Nephron progenitor cell (in vitro differentiated cells): ENCODE measurements at places on chromosomes 6 and 20.
A peak's percentile ranks its signal among the peaks of the same experiment; 100 is the strongest.

DNA sequence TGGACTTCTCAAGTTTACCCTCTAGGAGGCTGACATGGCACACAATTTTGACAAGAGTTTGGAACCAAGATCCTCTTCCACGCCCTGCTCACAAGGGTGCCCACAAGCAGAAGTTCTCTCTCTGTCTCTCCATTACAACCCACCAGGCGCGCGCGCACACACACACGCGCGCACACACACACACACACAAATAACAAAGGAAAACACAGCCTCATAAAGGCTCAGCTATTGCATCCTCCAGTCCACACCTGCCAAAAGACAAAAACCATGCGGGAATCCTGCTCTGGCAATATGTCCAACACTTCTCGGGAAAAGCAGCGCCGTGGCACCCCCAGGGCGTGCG is 870 bp downstream of the PAK5 start:
- DNase-seq: peak; percentile 3

DNA sequence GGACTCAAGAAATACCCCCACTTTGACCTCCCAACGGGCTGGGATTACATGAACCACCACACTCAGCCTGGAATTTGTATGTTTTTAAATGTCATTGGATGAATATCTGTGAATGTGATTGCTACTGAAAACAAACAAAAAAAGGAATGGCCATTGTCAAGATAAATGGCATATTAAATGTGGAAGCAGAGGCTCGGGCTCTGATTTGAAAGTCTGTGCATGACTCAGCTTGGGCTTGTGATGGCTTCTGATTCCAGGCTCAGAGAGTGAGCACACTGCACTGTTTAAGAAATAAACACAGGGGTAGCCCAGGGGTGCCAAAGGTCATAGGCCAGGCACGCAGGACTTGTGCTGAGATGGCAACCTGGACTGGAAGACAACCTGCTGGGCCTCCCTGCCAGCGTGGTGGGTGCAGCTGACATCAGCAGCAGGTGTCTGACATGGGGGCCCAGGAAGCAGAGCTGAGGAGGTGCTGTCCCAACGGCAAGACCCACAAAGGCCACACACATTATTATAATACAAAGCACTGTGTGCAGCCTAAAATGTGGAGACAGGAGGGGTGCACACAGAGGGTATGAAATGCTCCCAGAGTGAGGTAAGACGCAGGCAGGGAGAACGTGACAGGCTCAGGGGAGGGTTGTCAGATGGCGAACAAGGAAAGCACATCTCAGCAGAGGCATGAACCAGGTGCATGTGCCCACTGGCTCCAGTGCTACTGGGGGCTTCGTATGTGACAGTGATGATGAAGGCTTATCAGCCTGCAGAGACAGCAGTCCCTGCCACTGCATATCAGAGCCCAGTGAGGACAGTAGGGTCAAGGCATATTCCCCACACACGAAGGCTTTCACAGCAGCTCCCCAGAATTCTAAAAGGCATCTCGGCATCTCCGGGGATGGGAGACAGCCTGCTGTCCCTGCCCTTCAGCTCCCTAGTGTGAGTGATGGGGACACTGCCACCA is 169.4 kb downstream of the SYNDIG1 start:
- DNase-seq: no peak

DNA sequence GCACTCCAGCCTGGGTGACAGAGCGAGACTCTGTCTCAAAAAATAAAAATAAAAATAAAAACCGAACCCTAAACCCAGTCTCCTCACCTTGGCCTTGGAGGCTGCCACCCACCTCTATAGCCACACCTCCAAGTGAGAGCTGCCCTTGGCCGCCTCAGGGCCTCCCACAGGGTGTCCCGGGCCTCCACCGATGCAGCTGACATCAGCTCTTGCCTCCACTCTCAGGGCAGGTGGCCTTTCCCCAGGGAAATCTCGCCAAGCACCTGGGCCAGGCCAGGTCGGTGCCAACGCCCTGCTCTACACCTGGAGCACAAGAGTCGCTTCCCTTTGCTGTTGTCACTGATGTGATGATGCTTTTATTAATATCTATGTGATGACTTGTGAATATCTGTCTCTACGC is 8.9 kb upstream of the MYL9 start:
- DNase-seq: no peak

DNA sequence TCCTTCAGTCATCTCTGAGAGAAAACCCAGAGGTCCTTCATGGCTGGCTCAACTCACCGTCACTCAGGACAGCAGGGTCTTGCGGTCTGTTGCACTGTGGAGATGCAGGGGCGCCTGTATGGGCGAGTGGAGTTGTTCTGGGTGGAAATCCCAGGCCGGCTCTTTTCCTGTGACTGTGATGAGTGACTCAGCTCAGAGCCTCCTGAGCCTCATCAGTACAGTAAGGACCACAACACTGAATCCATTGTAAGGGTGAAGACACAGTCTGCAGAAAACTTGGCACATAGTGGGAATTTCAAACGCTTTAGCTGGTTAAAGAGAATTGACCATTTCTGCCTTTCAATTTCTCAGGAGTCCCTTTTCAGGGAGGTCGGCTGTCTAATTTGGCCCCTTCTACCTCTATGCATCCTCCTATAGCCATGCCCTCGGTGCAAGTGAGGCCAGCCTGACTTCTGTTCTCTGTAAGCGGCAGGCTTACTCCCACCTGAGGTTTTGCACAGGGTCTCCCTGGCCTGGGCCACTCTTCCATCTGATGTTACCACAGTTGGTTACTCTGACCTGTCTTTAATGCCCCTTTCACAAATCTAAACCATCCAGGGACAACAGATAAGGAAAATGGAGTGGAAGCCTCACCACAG is 35.5 kb upstream of the TBXT start:
- no peak for DNase-seq

- DNase-seq: no peak
These were observed 16.3 kb downstream of the ROS1 start for GRCh38 chr6:117409420-117409819.

DNA sequence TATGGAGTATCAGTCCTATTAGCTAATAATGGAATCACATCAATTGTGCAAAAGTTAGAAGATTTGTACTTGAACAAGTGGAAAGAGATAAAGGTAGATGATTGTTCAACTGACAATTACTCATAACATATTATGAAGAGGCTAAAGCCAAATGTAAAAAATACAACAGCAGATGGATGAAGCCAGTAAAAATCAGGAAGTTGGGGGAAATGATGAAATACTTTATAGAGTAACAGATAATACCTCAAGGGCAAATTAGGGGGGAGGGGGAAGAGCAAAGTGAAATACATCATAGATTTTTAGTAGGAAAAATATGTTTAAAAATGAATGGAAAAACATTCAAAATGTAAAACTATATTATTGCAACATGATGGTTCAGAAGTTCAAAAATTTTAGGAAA is 114.0 kb downstream of the PDSS2 start:
- DNase-seq: no peak

GRCh38 chr20:22691369-22692118 is 107.2 kb upstream of the FOXA2 start:
- peak; percentile 76 for DNase-seq

DNA sequence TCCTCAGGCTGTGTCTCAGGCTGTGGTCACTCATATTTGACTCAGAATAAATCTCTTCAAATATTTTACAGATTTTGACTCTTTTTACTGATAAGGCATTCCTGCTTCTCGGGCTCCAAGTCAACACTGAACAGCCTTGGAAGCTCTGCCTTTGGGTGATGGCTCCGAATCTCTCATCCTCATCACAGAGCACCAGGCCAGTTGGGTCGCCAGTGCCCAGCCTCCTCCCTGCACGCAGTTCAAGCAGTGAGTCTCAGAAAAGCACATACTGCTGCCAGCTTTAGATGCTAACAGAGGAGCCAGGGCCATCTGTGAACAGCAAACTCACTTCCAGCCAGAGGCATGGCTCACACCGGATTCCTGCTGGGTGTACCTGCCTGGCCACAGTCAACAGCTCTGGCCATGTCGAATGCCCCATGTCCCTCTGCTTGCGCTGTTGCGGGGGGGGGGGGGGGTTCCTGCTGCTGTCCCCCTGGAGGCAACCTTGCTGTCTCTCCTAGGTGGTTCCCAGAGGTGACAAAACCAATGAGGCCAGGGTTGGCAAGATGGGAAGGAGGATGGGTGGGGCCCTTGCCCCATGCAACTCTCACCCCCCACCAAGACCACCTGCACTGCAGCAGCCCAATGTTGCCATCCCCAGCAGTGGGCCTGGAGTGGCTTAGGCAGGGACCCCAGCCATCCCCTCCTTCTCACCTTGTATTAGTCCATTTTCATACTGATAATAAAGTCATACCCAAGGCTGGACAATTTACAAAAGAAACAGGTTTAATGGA is 248.8 kb downstream of the ERMARD start:
- DNase-seq: no peak

DNA sequence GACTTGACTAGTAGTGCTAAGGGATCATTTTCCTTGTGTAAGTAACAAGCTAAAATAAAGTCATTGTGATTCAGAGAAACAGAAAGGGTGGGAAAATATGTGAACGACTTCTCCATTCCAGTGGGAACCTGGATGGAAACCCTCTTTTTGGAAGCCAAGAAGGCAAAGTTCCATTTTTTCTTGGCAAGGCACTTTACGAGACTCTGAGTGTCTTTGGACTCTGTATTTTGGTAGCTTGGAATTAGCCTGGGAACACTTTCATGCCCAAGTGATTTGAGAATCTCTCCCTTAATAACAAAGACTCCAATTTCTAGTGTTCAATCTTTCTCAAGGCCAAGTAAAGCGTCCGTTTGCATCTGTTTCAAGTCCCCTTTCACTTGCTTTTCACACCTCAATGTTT is 100.5 kb upstream of the SASH1 start:
- DNase-seq: no peak

GRCh38 chr6:8858854-8859331 is 423.5 kb upstream of the SLC35B3 start:
- DNase-seq: no peak

DNA sequence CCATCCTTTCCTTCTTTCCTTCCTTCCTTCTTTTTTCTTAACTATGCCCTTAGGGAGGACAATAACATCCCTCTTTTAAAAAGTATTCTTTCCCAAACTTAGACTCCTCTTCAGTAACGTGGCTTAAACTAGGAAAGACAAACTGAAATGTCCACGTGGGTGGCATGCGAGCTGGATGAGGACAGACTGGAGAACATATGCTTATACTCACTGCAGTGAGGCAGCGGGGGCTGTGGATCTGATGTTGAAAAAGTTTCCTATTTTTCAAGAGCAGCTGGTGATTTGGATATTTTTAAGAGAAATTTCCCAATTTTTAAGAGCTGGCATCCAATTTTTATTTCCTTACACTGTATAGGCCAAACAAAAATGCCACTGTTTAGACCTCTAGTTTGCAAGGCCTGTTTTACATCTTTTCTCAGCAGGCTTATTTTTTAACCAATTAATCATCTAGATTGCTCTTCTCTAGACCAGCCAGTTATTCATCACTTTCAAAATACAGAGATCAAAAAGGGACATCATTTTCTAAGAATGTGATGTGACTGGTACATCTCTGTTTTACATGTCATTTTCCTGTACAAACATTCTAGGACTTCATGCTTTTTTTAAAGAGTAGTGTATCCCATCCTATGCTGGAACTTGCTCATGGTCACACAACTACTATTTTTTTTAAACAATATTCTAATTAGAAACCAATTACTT is 226.5 kb downstream of the BTBD9 start:
- DNase-seq: no peak

- no peak for DNase-seq
These were observed 28.3 kb downstream of the PHACTR3 start for GRCh38 chr20:59632541-59633113.

GRCh38 chr20:49420811-49421295 is 61.6 kb downstream of the KCNB1 start:
- DNase-seq: no peak

- DNase-seq: no peak
These were observed 225.3 kb upstream of the EPHA7 start for GRCh38 chr6:93644611-93645010.

DNA sequence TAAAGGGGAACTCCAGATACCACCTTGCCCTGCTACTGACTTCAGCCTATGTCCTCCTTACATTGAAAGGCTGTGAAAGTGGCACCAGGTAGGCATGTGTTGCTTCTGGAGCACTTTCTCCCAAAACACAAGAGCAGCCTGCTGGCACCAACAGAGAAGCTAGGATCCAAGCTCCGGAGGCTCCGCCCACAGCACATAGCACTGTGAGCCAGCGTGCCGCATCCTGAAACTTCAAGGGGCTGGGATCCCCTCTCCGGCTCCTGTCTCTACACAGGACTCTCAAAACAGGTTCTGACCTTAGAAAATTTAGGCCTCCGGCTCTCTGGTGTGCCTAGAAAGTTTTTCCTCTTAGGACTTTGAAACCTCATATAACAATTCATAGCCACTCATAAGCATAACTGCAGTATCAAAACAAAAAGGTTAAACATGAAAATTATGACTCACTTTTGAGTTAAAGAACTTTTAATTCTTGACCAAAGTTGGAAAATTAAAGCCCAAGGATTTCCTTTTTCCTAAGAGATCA is 41.1 kb downstream of the EZR start:
- DNase-seq: no peak

GRCh38 chr20:42399802-42400201 is 781.6 kb upstream of the CHD6 start:
- no peak for DNase-seq

- DNase-seq: no peak
These were observed 657.1 kb downstream of the DOK5 start for GRCh38 chr20:55132523-55132922.

- no peak for DNase-seq
These were observed 93.7 kb downstream of the SH3BGRL2 start for GRCh38 chr6:79724816-79725215.

DNA sequence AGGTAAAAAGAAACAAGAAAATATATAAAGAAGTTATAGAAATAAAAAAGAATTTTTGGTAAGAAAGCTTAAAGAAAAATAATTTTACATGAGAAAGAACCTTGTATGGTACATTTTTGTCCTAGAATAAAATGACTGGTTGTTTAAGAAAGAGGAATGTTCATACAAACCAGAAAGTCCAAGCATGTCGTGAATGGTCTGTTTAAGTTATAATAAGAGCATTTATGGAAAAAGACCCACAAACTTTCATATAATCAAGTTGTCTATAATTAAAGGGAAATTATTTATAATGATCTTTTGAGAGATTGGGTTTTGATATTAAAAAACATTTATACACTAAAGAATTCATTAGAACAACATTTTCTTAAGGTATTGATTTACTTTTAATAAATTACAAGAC is 27.8 kb upstream of the FAM110A start:
- no peak for DNase-seq

GRCh38 chr6:17574866-17575560 is 25.1 kb upstream of the FAM8A1 start:
- DNase-seq: no peak

- DNase-seq: peak; percentile 74
These were observed at the start of gene GNMT for GRCh38 chr6:42960243-42961019. Gene GNMT, plus strand, starts transcription at chr6:42960754. Its CDS starts 14 bp downstream, at chr6:42960768.

- no peak for DNase-seq
These were observed 77.1 kb downstream of the TULP4 start for GRCh38 chr6:158389193-158389919.

GRCh38 chr6:41663568-41663967 is 25.3 kb downstream of the MDFI start:
- DNase-seq: no peak

GRCh38 chr20:62876902-62877816 is 15.5 kb upstream of the TCFL5 start:
- DNase-seq: no peak
